ENCODE measurements at places on chromosomes 12 and 14.
A peak's percentile ranks its signal among the peaks of the same experiment; 100 is the strongest.

DNA sequence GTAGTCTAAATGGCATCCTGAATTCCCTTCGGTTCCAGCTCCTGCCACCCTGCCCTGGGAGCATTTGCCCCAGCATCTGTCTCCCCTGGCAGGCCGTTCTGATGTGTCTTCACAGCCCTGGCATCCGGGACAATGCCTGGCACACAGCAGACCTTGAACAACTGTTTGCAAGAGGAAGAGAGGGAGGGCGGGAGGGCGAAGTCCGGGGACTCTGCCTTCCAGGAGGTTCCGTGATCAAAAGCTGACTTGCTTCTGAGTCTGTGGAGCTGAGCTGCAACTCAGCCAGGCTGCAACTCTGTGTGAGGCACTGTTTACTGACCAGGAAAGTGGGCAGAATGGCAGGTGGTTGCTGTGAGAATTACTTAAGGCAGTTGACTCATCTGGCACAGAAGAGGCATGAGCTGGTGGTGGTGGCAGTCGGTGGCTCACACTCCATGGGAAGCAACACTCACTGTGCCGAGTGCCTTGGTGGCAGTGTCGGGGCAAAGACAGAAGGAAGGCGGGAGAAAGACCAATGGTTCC, 61.1 kb upstream of the DLK1 start:
- peak; percentile 80 for DNase-seq

GRCh38 chr12:129381715-129382114, 522.1 kb downstream of the TMEM132D start:
- no peak for DNase-seq

DNA sequence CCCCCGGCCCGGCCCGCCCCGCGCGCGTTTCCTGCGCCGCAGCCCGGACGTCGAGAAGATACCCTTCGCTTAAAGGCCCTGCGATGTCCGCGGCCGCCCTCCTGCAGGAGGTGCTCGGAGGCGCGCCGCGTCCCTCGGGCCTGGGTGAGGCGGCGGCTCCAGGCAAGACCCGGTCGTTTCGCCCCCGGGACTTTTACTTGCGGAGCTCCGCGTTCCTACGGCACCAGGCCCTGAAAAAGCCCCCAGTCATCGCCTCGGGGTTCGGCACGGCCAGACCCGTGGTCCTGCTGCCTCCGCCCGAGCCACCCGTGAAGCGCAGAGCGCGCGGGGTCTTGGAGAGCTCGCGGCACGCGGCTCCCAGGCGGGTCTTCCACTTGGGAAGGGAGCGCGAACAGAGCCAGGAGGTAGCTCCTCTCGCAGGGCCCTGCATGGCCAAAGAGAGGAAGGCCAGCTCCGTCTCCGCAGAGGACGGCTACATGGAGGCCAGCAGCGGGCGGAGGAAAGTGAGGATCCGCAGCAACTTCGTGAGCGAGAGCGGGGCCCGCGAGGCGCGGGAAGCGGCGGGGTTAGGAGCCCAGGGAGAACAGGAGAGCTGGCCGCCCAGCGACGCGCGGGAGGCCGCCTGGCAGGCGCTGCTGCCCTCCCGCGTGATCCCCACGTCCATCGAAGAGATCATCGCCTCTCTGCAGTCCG, 26.9 kb downstream of the TTC6 start:
- DNase-seq = no peak

GRCh38 chr12:112375105-112375504, 7.1 kb downstream of the HECTD4 start:
- no peak for DNase-seq

- no peak for DNase-seq
Observed at GRCh38 chr12:94183708-94184379, 35.5 kb downstream of the PLXNC1 start.

DNA sequence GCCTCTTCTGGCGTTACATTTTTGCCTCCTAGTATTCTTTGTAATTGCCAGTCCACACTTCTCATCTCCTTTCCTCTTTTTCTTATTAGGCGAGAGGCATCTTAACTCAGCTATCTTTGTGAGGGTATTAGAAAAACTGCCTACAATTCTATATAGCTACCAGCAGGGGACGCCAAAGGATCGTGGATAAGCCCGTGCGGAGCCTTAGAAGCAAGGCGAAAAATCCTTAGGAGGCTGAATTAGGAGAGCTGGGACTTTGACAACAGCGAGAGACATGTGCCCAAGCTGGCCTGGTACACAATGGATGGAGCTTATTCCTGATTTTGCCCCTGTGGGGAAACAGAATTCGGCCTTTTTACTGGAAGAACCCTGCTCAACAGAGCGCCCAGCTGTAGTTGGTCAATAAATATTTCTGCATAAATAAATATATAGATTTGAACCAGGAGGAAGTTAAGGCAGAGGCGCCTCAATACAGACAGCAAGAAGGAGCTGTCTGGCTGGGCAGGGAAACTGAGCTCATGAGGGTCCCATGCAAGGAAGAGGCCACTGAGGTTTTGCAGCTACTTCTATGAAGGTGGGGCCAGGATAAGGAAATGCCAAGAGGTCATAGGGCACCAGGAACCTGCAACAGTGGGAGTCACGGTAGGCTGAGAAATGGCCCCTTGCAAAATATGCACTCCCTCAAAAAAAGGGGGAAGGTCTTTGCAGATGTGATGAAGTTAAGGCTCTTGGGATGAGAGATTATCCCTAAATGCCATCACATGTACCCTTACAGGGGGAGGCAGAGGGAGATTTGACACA, 14.6 kb upstream of the RBM19 start:
- DNase-seq = peak; percentile 44

- DNase-seq = no peak
Observed at GRCh38 chr12:75977590-75977951, 54.0 kb downstream of the PHLDA1 start.

GRCh38 chr12:68805592-68806120, 2.3 kb upstream of the MDM2 start:
- DNase-seq = no peak

DNA sequence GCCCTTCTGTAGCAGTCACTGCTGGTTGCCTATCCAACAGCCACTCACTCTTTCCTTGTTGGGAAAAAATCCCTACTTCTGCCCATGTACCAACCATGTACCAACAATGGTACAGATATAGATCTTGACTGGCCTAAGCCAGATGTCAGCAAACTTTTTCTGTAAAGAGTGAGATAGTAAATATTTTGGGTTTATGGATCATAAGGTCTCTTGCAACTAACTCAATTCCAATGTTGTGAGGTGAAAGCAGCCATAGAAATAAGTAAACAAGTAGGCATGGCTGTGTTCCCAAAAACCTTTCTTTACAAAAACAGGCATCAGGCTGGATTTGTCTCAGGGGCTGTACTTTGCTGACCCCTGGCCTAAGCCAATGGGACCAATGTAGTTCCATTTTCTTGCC, 73.5 kb downstream of the ARMH4 start:
- no peak for DNase-seq

DNA sequence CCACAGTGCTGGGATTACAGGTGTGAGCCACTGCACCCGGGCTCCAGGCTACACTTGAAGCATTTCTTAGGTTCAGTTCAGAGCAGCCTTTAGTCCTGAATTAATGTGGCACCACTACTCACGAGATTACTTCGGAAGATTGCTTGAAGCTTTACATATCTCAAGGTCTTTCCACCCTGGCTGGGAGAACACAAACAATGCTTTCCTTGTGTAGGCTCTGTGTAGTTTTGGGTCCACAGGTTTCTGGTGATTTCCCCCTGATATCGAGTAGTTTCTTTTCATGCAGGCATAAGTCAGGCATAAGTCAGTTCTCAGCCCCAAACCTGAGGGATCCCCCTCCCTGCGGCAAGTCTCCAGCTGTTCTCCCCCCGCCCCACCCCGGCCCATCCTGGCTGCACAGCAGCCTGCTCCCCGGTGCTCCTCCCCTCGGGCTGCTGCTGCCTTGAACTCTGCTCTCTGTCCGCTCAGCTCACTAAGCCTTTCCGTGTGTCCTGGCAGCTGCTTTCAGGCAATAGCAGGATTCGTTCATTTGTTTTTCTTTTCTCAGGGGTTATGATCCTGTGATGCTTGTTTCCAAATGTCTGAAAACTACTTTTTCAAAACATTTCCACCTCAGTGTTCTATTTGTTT, 417.7 kb downstream of the TMEM121 start:
- no peak for DNase-seq

DNA sequence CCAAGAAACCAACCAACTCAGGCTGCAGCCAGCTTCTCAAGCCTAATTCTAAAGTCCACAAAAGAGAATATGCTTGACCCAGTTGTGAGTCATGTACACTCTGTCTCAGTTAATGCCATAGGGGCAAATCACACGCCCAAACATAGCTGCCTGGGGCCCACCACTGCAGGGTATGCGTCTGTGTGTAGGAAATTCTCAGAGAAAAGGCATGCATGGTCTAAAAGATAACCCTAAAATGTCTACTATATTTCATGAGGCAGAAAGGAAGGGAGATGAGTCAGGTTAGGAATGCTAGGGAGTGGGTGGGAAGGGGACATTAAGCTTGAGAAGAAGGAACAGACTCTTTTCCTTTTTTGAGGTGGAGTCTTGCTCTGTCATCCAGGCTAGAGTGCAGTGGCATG, 22.3 kb upstream of the SPTLC2 start:
- no peak for DNase-seq

GRCh38 chr12:32302218-32303173, 96.9 kb upstream of the FGD4 start:
- DNase-seq = no peak

- DNase-seq = peak; percentile 59
Observed at GRCh38 chr12:122203301-122204166, at the start of gene B3GNT4. Gene B3GNT4, plus strand, starts transcription at chr12:122203709. Its CDS starts 910 bp downstream, at chr12:122204619.

DNA sequence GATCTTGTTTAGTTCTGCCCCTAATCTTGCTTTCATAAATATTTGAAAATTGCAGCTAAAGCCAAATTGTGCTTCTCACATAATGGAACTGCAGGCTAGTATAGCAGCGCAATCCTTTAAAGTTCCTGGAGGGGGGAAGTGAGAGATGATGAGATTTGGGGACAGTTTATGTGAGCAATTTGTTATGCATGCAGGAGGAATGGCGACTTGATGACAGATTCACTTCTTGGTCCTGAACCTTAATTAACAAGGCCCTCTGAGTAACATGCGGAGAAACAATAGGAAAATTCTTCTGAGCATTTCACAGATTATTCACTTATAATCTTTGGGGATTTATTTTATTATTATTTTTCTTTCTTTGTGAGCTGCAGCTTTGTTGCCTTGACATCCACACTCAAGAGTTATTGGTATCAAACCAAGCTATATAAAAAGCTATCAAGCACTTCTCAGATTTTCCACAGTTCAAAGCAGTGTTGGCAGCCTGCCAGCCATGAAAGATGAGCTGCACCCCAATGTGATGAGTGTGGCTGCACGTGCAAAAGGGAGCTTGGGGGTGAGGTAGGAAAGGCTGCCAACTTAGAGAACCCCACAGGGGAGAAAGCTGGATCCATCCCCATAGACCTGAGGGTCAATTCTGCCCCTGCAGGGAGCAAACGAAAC, 1662.2 kb upstream of the FLRT2 start:
- DNase-seq = peak; percentile 68
